ENCODE measurements at places on chromosomes 12 and 14.

DNA sequence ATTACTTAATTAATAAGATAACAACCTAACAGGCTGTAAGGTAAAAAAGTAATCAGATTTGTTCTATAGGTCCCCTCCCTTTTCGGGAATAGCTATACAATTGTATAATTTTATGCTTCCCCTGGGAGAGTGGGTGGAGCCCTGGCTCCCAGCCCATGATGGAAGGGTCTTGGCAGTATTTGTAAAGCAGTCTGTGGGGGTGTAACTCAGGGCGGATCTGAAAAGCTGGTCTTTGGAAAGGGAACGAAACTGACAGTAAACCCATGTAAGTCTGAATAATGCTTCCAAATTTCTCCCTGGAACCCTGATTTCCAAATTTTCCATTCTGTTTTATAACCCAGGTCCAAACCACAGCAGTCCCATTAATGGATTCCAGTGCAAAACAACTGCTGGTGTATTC is 110.4 kb downstream of the DAD1 start:
- peak; percentile 57 for DNase-seq

DNA sequence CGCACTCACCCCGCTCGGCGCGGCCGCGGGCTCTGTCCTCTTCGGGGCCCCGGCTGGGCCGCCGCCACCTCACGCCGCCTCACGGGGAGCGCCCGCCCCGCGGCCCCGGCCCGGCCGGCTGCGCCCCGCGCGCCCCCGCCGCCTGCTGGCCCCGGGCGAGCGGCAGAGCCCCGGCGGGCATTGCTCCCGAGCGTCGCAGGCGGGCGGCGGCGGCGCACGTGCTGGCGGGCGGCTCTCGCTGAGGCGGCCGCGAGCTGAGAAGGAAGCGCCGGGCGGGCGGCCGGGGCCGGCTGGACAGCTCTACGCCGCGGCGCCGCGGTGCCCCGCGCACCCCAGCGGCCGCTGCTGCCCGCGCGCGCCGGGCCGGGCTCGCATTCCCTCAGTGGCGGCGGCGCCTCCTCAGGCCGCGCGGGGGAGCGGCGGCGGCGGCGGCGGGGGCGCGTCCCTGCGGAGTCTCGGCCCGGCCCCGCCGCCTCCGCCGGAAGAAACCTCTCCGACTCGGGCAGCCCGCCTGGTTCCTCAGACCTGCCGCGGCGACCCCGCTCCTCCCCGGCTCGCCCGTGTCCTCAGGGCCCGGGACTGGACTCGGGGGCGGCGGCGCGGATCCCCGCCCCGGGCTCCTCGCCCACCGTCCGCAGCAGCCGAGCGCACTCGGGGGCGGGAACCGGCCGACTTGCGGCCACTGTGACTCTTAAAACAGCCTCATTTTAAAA is at the start of gene PITPNM2:
PITPNM2 (minus strand) TSS at position 347 of the 713 bp plus-strand sequence. CDS start 116,500 bp downstream, outside the sequence.
- peak; percentile 68 for DNase-seq

- peak; percentile 68 for DNase-seq
Measured at GRCh38 chr14:74217672-74218448, 21.4 kb upstream of the VSX2 start.

GRCh38 chr14:68143341-68143841 is 323.8 kb downstream of the RAD51B start:
- peak; percentile 81 for DNase-seq

- no peak for DNase-seq
Measured at GRCh38 chr14:105503296-105503640, 12.2 kb downstream of the TEDC1 start.

- peak; percentile 2 for DNase-seq
Measured at GRCh38 chr14:100740929-100741328, 14.2 kb downstream of the DLK1 start.

- no peak for DNase-seq
Measured at GRCh38 chr12:46546634-46547273, 174.2 kb upstream of the SLC38A2 start.

DNA sequence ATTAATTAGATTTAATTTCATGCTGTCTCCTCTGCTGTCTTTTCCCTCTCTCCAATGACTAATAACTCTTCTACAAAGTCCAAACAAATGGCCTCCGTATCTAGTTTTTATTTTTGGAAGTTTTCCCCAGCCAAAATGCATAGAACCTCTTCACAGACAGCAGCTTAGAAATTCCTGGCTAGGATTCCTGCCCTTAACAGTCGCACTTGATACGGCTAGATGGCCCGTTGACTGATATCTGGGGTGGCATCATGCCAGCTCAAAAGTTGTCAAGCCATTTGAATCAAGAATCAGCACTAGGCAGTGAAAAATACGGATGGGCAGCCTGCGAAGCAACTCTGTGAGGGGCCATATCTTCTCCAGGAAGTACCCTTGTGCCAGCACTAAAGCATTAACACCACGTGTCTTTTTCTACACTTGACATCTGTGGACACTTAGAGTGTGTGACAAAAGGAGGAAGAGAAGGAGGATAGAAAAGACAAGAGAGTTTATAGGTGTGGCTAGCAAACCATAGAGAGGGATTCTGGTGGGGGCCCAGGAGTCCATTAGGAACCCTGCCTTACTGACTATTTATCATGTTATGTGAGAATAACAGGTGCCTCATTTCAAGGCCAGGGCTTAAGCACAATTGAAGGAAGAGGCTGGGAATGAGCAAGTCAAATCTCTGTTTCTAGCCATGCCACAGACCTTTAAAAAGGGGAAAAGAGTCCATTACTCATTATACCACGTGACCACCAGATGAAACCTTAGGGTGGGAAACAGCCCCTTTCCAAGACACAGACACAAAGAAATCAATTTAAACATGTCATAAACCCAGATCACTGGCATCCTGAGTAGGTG is 39.2 kb upstream of the KRR1 start:
- peak; percentile 41 for DNase-seq

GRCh38 chr14:75191100-75191499 is 14.7 kb upstream of the TMED10 start:
- DNase-seq, result peak; percentile 40

- DNase-seq, result peak; percentile 88
Measured at GRCh38 chr12:49538510-49539403, at the start of gene KCNH3. KCNH3 (plus strand) TSS chr12:49539030; CDS start chr12:49539417, 387 bp downstream.

DNA sequence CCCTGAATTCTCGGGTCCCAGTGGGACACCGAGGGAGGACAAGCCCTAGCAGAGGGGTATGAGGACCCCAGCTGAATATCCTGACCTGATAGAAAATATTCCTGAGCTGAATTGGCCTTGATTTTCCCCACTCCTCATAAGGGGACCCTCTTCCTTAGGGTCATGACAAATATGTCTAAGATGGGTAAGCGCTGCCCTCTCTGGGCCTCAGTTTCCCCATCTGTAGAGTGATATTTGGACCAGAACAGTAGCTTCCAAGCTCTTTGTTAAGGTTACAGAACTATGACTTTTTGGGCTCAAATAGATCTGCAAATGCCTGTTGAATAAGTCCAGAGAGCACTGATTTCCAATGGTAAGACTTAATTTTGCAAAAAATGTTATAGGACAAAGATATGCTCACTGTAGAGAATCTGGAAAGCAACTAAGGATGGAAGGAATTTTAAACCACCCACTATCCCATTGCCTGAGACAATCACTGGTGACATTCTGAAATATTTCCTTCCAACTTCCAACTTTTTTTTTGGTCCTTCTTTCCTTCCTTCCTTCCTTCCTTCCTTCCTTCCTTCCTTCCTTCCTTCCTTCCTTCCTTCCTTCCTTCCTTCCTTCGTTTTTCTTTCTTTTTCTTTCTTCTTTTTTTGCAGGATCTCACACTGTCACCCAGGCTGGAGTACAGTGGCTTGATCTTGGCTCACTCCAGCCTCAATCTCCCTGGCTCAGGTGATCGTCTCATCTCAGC is 32.0 kb downstream of the MYL2 start:
- DNase-seq, result no peak

GRCh38 chr12:121301876-121302275 is 5.4 kb upstream of the CAMKK2 start:
- DNase-seq, result no peak

DNA sequence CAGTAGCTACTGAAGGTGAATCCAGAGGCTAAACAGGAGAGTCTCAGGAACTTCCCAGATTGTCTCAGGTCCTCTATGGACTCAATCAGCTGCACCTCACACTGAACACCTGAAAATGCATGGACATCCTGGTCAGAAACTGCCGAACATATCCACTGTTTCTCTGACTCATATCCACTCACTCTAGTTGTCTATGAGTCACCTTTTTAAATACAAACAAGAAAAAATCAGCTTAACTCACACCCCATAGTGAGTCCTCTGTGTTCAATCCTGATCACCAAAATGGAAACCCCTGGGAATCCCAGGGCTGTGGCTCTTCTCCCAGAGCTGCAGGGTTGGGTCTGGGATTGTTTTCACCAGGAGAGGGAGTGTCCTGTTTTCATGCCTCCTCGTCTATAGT is 556.7 kb downstream of the TMEM121 start:
- no peak for DNase-seq

GRCh38 chr14:43539210-43539609 is 967.9 kb downstream of the FSCB start:
- DNase-seq, result no peak

GRCh38 chr12:7161811-7162210 is 27.7 kb upstream of the PEX5 start:
- DNase-seq, result no peak

- DNase-seq, result peak; percentile 74
Measured at GRCh38 chr14:103846543-103847450, 578 bp downstream of the PPP1R13B start.

DNA sequence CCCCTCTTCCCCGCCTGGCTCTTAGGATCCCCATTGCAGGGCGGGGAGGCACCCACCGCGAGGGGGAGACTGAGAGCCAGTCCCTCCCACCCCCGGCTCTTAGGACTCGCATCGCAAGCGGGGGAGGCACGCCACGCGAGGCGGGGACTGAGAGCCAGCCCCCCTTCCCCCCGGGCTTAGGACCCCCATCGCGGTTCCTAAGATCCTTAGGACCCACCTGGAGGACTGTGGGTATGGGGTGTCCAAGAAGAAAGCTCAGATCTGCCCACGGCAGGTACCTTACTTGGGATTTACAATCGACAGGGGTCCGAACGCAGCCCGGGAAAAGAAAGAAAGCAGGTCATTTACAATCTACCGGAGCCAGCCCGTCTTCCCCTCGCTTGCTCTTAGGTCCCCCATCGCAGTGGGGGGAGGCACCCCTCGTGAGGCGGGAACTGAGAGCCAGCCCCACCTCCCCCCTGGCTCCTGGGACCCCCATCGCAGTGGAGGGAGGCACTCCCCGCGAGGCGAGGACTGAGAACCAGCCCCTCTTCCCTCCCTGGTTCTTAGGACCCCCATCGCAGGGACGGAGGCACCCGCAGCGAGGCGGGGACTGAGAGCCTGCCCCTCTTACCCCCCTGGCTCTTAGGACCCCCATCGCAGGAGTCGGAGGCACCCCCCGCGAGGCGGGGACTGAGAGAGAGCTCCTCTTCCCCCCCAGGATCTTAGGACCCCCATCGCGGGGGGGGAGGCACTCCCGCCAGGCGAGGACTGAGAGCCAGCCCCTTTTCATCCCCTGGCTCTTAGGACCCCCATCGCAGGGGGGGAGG is 43.7 kb downstream of the DDX11 start:
- no peak for DNase-seq

- DNase-seq, result peak; percentile 14
Measured at GRCh38 chr14:86654558-86655184, 1124.7 kb downstream of the FLRT2 start.

GRCh38 chr12:124040737-124041136 is 67.7 kb downstream of the ZNF664 start:
- no peak for DNase-seq

- DNase-seq, result no peak
Measured at GRCh38 chr14:69500736-69501135, 16.2 kb downstream of the PLEKHD1 start.

DNA sequence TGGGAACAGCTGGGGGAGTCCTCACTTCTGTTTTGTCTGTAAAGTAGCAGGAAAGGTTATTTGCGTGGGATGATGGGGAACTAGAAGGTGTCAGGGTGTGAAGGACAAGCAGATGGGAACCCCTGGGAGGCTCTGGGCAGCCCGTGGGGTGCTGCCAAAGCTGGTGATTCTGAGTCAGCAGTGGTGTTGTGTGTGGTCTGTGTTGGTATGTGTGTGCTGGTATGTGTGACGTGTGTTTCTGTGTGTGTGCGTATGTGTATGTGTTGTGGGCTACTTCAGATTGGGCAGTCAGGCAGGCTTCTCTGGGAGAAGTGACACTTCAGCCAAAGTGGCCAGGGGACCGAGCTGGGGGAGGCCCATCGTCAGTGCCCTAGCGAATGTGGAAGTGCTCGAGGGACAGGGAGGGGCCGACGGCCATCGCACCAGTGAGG is 15.3 kb upstream of the BDKRB2 start:
- no peak for DNase-seq

DNA sequence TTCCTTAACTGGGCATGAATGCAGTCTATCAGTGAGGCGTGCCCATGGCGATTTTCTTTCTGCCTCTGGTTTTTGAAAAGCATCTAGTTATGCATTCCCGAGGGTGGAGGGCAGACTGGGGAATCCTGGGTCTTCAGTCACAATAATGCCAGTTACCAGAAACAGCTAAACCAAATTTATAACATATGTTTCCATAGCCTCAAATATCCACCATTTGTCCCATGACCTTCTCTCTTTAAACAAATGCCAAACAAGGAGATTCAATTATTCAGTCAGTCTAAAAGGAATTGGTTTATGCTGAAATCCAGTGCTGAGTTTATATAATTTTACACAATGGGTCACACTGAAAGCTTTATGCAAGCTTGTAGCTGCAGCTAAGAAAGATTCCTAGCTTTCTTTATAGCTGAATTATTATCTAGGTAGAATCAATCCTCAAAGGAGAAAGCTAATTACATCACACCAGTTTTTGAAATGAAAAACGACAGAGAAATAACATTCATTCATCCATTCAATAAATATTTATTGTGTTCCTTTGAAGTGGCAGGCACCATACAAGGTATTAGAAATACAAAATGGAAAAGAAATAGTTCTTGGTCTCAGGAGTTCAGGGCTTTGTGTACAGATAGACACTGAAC is 131.3 kb upstream of the RAP1B start:
- DNase-seq, result no peak

DNA sequence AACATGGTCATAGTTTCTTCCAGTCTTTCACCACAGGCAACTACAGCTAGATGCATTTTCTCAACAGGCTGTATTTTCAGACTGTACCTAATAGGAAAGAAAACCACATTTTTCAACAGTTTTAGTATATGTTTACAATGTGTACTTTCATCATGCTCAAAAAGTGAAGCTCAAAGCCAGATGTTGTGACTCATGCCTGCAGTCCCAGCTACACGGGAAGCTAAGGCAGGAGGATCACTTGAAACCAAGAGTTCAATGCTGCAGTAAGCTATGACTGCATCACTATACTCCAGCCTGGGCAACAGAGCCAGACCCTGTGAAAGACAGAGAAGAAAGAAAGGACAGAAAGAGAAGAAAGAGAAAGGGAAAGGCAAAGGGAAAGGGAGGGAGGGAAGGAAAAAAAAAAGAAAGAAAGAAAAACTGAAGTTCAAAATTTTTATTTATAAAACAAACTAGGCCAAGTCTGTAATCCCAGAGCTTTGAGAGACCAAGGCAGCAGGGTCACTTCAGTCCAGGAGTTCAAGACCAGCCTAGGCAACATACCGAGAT is 25.5 kb downstream of the GXYLT1 start:
- DNase-seq, result no peak

DNA sequence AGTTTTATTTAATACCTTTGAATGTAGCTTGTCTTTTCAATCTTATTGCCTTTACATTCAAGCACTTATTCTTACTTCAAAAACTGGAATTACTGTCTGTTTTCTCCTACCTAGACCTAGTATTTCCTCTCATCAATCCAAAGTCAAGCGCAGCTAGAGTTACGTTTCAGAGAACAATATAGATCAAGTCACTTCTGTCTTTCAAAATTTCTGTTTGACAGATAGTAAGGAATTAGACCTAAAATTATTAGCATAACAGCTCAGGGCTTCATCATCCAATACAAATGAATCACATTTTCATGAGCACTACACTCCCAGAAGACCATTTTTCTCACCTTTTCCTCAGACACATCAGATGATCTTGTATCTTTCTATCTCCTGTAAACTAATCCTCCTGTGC is 170.6 kb downstream of the CCDC59 start:
- DNase-seq, result no peak

- peak; percentile 85 for DNase-seq
Measured at GRCh38 chr12:110931315-110931728, 10.9 kb upstream of the MYL2 start.
